ENCODE measurements at places on chromosomes 1 and 21. TPM values are rescaled to one million over a fixed set of nuclear protein-coding genes. Genes with fewer than 3 reads are reported as not detected.

The ABCB10 gene
- 21.5 TPM for polyA plus RNA-seq

The LAD1 gene
- polyA plus RNA-seq: 11.8 TPM

The HMGN2 gene
- 1,211 TPM for polyA plus RNA-seq

The SPRR2F gene
- polyA plus RNA-seq: not detected

The RNU1-4 gene
- 1.3 TPM for polyA plus RNA-seq

- DNase-seq: no peak
These were observed 65.6 kb downstream of the RGL1 start for GRCh38 chr1:183870351-183871077.

- no peak for DNase-seq
These were observed 17.1 kb downstream of the COL18A1 start for GRCh38 chr21:45421846-45422775.

DNA sequence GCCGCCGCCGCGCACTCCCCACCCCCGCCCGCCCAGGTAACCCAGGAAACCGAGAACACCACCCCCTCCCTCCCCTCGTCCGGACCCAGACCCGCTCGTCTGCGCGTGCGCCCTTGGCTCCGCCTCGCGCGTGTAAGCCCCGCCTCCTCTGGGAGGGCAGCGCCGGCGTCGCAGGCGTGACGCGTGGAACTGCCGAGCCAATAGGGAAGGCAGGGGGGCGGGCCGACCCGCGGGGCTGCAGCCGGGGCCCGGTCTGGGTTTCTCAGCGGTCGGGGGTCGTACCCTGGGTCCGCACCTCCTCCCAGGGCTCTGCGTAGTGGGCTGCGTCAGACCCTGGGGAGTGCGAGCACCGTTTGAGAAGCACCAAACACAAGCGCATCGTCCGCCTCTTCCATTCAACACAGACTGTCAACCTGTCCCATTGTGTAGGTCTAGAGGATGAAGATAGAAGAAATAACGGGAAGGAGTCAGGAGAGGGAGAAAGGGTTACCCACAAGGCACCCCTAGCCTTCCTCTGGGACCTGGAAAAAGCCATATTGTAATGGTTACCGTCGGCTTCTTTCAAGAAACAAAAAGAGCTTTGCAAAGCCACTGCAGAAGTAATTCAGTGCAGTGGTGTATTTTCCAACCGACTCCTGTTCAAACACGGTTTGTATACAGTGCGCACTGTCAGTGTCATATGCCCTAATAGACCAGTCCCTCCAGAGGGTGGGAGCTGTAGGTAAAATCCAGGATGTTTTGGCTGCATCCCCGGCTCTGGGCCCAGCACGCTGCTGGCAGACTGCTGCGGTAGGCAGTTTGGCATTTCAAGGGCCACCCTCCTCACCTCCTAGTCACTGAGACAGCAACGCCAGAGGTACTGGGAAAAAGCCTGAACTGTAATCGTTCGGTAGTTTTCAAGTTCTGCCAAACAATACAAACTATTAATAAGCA, 473 bp upstream of the LYST start:
- peak; percentile 98 for DNase-seq

DNA sequence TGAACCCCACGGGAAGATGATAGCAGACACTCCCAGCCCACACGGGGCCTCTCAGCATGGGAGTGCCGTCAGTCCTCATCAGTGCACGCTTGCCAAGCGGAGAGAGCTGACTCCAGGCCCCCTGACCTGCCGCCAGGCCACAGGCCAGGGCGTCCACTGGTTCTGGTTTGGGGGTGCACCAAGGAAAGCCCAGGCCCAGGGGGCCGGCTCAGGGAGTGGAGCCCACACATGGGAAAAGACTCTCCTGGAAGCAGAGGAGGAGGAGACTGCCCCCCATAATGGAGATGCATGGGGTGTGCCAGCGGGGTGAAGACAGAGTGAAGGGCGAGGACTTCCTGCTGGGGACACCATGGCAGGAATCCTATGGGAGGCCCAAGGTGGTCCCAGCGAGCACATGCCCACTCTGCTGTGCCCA, 6.4 kb downstream of the TRIM11 start:
- DNase-seq: no peak

- DNase-seq: no peak
These were observed 218.1 kb downstream of the ST6GALNAC3 start for GRCh38 chr1:76292418-76293184.
